ENCODE measurements at places on chromosomes 11 and 22.

- no peak for DNase-seq
Measured at GRCh38 chr11:68044145-68044813, 5.5 kb downstream of the TCIRG1 start.

GRCh38 chr22:28710576-28711191, 30.9 kb downstream of the CHEK2 start:
- DNase-seq, result no peak

GRCh38 chr11:86463120-86463519, 88.4 kb downstream of the CCDC81 start:
- no peak for DNase-seq

GRCh38 chr11:112025707-112026106, 499 bp downstream of the DLAT start:
- DNase-seq, result no peak

DNA sequence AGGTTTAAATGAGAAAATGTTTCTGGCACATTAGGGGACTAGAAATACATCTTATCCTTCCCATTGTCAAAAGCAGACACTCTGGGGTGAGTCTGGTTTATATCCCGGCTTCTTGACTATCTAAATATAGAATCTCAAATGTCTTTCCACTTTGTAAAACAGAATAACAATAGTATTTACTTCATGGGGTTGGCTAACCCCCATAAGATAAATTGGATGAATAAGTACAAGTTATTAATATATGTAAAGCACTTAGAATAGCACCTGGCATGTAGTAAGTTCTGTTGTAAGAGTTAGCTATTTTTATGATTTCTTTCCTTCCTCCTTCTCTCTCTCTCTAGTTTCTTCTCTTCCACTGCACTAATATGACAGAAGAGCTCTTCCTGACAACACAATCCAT, 499.1 kb downstream of the INSC start:
- DNase-seq, result no peak

DNA sequence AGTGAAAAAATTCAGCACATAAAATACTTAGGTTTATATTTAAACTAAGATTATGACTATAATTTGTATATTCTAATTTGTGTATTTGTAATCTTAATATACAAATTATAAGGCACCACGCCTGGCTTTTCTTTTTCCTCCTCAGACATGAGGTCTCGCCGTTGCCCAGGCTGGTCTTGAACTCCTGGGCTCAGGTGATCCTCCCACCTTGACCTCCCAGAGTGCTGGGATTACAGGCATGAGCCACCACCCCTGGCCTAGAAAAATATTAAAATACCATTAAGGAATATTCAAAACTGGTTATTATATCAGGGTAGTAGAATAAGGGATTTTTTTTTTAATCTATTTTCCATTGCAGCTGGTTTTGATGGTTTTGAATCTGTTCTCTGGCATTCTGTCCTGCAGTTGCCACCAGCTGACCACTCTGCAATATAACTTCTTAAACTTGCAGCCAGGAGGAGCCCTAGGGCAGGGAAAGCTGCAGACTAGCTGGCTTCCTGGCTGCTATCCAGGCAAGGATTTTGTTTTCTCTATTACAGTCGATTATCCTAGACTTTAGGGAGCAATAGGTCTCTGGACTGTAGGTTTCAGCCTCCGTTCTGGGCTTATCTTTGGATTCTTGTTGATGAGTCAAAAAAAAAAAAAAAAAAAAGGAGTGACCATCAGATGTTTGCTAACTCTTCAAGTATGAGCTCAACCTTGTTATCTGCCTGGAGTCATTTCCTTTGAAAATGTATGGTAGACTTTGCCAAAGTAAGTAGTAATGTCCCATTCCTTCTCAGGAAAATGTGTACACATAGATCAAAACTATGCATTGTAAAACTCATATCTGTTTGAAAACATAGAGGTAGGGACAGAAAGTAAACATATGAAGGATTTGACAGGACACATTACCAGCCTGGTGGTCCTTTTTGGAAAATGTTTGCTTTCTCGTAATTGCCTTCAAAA, 13.2 kb downstream of the POLA2 start:
- peak; percentile 57 for DNase-seq

DNA sequence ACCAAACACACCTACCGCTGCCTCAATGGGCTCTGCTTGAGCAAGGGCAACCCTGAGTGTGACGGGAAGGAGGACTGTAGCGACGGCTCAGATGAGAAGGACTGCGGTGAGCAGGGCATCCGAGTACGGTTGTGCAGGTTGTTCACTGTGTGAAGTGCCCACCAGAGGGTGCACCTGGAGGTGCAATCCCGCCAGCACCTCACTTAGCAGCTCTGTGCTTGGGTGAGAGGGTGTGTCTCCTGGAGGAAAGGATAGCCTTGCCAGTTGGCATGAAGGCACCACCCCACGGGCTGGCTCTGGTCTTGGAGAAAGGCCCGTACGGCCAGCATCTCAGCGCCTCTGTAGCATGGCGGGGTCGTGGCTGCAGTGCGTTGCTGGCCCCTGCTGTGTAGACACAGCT, 39.4 kb downstream of the ST14 start:
- no peak for DNase-seq

DNA sequence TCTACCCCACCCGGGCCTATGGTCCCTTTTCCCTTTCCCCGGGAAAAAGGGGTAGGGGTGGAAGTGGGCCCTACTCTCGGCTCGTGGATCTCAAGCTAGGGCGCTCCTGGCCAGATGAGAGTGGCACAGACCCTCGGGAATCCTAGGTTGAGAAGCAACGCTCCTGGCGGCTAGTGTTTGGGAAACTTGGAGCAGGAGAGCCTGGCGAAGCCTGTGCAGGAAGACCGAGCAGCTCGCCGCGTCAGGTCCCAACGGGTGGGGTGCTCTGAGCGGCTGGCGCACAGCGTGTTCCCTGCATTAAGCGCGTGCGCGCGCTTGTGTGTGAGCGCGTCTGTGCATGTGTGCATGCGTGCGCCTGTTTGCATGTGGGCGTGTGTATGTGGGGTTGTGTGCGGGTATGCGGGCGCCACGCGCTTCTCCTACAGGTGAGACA, 7.1 kb upstream of the FLI1 start:
- DNase-seq, result no peak

DNA sequence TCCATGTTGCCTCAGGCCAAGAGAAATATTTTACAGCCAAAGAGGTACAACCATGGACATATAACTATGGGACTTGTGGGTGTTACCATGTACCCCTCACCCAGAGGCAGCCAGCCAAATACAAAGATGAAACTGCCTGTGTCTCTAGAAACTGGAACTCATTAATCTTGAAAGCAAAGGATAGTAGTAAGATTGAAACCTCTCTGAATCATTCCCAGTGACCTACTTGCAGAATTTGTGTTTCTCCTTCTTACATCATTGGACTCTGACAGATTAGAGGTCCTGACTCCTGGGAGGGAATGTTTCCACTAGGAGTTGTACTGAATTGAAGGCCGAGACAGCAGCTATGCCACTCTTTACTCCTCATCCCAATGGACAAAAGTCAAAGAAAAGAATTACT, 257.4 kb upstream of the UBASH3B start:
- DNase-seq, result no peak

- no peak for DNase-seq
Measured at GRCh38 chr22:26229910-26230309, 60.6 kb downstream of the SEZ6L start.

- peak; percentile 12 for DNase-seq
Measured at GRCh38 chr11:17528181-17528691, 16.0 kb downstream of the USH1C start.

DNA sequence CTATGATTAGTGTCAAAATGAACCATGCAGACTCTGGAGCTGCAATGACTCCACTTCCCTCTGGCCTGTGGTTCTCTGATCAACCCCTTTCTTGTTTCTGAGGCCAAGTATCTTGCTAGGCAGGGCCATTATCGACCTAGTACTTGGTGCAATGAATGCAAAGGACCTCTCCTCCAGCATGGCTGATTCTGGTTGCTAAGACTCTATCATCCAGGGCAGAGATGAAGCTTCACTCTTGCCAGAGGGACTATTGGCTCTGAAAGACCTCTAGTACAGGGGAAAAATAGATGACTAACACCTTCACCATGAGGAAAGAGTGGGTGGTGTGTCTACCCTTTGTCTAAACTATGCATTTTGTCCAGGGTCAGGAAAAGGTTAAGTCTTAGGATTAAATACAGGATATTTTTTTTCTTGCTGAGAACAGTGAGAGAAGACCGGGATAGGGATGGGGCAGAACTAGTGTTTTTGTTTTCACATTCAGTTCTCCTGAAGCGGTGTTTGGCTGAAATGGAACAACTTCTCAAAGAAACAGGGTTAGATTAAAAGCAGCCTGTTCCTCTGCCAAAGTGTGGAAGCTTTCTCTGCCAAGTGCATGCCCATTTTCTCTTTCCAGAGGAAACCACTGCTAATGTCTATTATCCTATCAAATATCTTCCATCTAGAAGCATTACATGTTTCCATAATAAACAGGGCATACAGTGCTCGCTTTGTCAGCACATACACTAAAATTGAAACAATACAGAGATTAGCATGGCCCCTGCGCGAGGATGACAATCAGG, 5.0 kb upstream of the MTFP1 start:
- DNase-seq, result no peak

DNA sequence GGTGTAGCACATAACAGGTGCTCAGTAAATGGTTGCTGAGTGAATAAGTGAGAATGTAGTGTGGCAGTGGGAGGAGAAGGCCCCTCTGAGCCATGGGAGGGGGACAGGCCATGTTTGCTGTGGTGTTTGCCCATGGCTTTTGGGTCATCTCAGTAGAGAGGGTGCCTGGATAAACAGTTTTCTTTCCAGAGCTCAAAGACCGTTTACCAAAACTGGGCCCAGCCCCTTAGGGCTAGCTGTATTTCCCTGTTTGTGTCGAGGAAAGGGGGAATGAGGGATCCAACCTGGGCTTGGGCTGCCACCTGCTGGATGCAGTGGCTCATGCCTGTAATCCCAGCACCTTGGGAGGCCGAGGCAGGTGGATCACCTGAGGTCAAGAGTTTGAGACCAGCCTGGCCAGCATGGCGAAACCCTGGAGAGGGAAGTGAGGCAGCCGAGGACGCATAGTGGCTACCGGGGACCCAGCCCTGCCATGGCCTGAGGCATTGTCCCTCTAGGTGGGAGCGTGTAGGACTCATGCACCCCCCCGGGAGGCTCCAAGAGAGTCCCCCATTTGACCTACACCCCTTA, 8.7 kb upstream of the LTO1 start:
- no peak for DNase-seq

GRCh38 chr11:96293598-96294021, 49.4 kb downstream of the MAML2 start:
- DNase-seq, result no peak

DNA sequence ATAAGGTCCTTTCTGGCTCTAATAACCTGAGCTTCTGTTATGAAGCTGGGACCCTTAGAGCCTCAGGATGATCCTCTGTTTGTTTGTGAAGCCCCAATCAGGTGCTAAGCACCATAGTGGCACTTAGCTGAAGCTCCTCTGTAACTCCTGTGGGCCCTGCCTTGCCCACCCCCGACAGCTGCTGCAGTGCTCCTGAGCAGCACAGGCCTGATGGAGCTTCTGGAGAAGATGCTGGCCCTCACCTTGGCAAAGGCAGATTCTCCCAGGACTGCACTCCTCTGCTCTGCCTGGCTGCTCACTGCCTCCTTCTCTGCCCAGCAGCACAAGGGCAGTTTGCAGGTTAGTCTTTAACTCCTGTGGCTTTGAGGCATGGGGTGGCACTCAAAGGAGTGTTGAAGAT, 19.0 kb upstream of the CCDC134 start:
- no peak for DNase-seq

GRCh38 chr11:104151404-104152204, 12.3 kb downstream of the PDGFD start:
- no peak for DNase-seq

GRCh38 chr11:30608534-30608933, 22.4 kb upstream of the MPPED2 start:
- no peak for DNase-seq

DNA sequence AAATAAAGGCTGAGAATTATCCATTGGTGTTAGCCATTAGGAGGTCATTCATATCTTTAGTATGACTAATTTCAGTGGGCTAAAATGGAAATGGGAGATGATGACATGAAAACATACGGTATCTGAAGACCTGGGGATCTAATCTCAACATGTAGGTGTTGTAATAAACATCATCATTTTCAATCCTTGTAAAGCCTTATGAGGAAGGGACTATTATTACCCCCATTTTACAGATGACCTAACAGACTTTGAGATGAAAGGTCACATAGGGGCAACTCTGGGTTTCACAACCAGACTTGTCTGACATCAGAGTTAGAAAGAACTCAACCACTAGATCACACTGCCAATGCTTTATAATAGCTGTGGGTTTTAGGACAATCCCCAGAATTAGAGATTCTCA, 34.8 kb upstream of the TMEM135 start:
- DNase-seq, result no peak

- no peak for DNase-seq
Measured at GRCh38 chr22:37911697-37912096, 5.6 kb downstream of the MICALL1 start.

DNA sequence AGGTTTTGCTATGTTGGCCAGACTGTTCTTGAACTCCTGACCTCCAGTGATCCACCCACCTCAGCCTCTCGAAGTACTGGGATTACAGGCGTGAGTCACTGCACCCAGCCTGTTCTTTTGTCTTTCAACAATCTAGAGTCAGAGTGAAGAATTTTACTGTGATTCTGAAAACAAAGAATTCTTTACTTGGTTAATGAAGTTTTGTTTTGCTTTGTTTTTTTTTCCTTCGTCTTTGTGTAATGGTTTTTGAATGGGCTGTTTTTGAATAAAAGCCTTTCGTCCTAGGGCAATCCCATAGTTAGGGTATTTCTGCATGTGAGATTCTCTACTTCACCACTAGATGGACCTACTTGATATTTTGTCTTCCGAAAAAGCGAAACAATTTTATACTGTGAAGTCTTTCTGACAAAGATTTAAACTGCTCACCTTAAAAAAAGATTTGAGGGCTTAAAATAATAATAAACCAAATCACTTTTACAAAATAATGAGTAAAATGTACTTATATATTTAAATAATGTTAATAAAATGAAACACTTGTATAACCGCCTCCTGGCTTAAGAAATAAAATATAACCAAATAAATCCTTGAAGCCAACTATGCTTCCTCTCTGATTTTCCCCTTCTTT, 43.4 kb upstream of the SC5D start:
- DNase-seq, result no peak

- DNase-seq, result no peak
Measured at GRCh38 chr11:102430158-102430836, 22.3 kb downstream of the TMEM123 start.

- no peak for DNase-seq
Measured at GRCh38 chr11:107505647-107506225, 48.1 kb upstream of the CWF19L2 start.

DNA sequence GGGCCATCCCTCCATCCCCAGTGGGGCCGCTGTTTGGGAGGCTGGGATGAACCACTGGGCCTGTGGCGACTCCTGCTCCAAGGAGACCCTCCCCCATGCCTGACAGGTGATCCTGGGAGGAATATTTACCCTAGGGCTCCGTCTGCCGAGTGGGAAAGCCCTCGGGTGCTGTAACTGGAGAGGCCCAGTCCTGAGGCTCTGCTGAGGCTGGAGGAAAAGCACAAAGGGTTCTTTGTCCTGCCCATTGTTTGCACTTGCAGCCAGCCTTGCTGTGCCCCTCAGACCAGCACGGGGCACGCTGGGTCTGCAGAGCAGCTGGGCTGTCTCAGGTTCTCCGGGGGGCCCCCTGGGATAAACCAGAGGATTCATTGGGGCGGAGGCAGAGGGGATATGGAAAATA, 321.1 kb downstream of the MN1 start:
- no peak for DNase-seq

Data from NCI-H1694 treated with DMSO at 0.1 percent for 48 hours (cell line).